ENCODE measurements at places on chromosomes 13 and 19.

GRCh38 chr13:51773515-51773914 is 30.4 kb downstream of the DHRS12 start:
- DNase-seq: no peak

GRCh38 chr13:20198781-20199180 is 6.0 kb upstream of the GJB2 start:
- DNase-seq: no peak

DNA sequence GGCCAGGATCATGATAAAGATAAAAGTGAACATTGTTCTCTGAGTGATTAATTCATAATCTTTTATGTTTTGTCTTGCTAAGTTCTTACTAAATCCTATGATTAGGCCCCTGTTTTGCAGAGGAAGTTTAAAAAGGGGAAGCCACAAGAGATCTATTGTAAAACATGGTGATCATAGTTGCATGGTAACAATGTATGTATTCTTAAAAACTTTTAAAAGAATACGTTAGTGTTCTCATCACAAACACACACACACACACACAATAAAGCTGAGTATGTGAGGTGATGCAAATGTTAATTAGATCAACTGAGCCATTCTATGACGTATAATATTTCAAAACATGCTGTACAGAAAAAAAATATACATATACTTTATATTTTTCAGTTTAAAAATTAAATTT is 51.2 kb downstream of the MBD3L2B start:
- peak; percentile 28 for DNase-seq

GRCh38 chr19:38971672-38972071 is 3.9 kb downstream of the FBXO17 start:
- no peak for DNase-seq

GRCh38 chr13:49424011-49424560 is 19.8 kb downstream of the CAB39L start:
- no peak for DNase-seq

DNA sequence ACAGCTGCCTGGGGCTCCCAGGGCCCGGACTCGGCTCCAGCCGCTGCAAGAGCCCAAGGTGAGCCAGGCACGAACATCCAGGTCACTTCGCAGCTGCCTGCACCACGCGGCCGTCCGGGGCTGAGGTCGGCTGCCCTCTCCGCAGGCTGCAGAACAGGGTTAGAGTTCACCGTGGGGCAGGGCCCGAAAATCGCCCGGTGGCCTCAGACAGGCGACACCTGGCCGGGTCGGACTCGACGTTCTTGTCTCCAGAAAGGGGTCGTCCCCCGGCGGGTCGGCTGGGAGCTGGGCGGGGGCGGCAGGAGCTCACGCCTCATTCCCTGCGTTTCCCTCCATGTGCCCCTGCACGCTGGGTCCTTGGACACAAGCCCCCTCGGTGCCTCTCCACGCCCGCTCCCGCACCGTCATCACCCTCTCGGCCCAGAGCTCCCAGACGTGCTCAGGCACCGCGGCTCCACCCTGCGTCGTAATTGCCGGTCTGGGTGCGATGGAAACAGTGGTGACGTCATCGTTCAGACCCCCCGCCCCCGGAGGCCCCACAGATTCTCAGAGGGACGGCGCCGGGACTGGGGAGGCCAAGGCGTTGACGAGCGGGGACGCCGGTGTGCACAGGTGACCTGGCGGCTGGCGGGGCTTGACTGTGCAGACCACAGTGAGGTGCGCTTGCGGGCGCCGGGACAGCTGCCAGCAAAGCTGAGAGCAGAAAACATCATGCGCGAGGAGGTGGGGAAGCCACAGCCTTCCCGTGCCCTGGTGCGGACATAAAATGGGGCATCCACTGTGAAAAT is 4.0 kb upstream of the GRIN3B start:
- DNase-seq: peak; percentile 10

GRCh38 chr13:21106089-21106488 is 44.7 kb upstream of the LATS2 start:
- DNase-seq: no peak

- DNase-seq: no peak
Observed at GRCh38 chr13:87677043-87677495, 5.9 kb downstream of the SLITRK5 start.

- DNase-seq: no peak
Observed at GRCh38 chr19:55067869-55068268, 4.9 kb upstream of the RDH13 start.

GRCh38 chr13:51978796-51979556 is 32.3 kb downstream of the ATP7B start:
- no peak for DNase-seq

GRCh38 chr13:55403887-55404487 is 1736.7 kb upstream of the PRR20A start:
- no peak for DNase-seq

DNA sequence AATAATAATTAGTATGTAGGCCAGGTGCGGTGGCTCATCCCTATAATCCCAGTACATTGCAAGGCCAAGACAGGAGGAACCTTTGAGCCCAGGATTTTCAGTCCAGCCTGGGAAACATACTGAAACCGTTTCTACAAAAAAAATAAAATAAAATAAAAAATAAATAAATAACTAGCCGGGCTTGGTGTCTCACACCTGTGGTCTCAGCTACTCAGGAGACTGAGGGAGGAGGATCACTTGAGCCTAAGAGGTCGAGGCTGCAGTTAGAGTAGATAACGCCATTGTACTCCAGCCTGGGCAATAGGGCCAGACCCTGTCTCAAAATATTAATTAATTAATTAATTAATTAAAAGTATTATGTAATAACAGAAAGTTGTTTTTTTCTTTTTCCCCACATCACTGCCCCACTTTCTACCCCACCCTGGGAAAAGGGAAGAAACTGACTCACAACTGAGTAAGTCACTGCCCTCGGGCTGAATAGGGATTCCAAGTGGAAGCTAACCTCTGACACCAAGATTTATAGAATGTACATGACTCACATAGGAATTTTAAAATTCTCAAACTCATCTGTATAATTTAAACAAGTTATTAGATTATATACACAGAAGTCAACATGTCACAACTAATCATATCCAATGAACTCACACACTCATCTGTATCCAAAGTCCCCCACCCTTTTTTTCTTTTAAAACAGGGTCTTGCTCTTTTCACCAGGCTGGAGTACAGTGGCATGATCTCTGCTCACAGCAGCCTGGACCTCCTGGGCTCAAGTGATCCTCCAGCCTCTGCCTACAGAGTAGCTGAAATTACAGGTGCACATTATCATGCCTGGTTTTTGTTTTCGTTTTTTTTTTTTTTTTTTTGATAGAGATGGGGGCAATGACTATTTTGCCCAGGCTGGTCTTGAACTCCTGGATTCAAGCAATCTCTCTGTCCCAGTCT is 12.5 kb downstream of the ZNF611 start:
- no peak for DNase-seq

GRCh38 chr19:34500656-34501120 is 19.1 kb downstream of the WTIP start:
- no peak for DNase-seq

GRCh38 chr13:83716121-83716520 is 166.2 kb downstream of the SLITRK1 start:
- no peak for DNase-seq

DNA sequence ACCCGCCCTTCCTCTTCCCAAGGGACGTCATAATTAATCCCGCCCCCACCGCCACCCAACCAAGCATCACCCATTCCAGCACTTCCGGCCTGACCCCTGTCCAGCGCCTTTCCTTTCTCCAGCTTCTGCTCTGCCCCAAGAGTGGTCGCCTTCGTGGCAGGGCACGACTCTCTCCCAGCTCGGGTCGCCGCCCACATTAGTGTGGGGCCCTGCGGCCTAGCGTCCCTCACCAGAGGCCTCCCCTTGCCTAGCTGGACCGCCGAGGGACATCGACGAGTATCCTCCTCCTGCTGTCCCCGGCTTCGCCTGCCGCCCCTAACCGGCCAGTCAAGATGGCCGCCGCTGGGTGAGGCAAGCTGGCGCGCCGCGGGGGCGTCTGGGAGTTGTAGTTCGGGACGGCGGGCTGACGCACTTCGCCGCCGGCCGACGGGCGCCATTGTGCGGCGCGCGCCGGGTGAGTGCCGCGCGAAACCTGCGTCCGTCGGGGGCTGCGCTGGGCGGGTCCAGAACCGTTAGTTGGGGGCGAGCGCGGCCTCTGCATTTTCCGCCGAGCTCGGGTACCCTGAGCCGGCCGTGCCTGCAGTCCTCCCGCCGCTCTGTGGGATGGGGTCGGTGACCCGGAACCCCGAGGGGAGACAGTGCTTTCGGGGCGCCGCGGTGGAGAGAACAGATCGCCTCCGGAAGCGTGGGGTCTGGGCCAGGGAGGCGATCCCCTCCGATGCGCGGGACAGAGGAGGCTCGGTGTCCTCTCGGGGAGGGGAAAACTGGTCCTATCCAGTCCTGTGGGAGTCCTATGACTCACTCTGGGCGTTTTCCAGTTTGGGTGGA is at the start of gene ZNF274:
TSS of gene ZNF274 (plus strand) at position 73 of the 828 bp plus-strand sequence. CDS start 905 bp downstream, outside the sequence.
- peak; percentile 84 for DNase-seq

DNA sequence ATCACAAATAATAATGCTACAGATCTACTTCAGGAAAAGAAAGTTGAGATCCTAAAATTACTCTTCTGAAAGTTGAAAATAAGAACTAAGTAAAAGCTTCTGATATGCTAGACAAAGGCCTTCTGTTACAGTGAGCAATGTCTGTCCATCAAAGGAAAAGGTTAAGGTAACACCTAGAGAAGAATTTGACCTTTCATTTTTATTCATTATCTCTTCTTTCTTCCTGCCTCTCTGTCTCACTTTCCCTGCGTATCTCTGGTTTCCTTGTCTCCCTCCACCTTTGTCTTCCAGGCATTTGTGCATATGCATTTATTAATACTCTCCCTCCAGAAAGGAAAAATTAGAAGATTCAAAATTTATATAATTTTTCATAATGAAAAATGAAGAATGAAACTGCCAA is 49.0 kb downstream of the ZAR1L start:
- no peak for DNase-seq

GRCh38 chr19:45852145-45852750 is 10.7 kb downstream of the SYMPK start:
- DNase-seq: no peak

- no peak for DNase-seq
Observed at GRCh38 chr13:27770809-27771208, 21.5 kb upstream of the GSX1 start.

GRCh38 chr13:39378306-39378705 is 224.7 kb downstream of the LHFPL6 start:
- DNase-seq: no peak

GRCh38 chr13:112638919-112639318 is 50.9 kb upstream of the ATP11A start:
- no peak for DNase-seq

- no peak for DNase-seq
Observed at GRCh38 chr19:51712461-51713081, 11.2 kb downstream of the HAS1 start.

DNA sequence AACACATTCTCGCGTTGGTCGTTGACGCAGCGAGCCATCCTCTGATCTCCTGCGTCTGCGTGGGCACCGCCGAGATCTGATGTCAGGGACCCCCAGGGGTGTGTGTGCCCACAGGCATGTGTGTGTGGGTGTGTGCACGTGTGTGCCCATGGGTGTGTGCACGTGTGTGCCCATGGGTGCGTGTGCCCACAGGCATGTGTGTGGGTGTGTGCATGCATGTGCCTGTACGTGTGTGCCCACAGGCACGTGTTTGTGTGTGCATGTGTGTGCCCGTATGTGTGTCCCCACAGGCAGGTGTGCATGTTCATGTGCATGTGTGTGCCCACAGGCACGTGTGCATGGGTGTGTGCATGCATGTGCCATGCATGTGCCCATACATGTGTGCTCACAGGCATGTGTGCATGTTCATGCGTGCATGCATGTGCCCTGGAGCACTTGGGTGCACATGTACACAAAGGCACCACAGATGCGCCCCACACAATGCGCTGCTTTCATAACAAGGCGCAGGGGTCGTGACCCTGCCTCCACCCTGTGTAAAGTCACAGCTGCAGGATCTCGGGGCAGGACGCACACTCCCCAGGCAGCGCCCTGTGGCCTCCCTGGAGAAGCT is 77.5 kb downstream of the RASA3 start:
- DNase-seq: no peak

- no peak for DNase-seq
Observed at GRCh38 chr19:30873003-30873402, 476.2 kb downstream of the TSHZ3 start.

GRCh38 chr13:21365574-21365973 is 93.5 kb downstream of the ZDHHC20 start:
- DNase-seq: no peak

DNA sequence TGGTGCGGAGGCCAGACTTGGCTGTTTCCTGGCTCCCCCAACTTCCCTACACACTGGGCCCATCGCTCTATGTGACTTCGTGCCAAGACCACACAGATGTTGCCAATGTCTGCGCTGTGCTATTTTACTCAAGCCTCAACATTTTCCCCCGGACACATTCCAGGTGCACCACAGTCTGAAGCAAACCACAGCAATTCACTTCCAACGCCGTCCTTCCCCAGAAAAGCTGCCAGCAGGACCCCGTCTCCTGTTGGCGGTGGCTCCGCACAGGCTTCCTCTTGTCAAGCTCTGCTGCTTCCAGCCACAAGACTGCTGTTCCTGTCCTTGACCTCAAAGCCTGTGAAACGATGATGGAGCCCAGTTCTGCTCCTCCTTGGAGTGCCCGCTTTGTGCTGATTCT is 100.7 kb downstream of the CRYL1 start:
- DNase-seq: no peak

- no peak for DNase-seq
Observed at GRCh38 chr19:6150289-6150688, 14.8 kb downstream of the ACSBG2 start.

GRCh38 chr19:2500841-2501261 is 24.9 kb downstream of the GADD45B start:
- DNase-seq: no peak

DNA sequence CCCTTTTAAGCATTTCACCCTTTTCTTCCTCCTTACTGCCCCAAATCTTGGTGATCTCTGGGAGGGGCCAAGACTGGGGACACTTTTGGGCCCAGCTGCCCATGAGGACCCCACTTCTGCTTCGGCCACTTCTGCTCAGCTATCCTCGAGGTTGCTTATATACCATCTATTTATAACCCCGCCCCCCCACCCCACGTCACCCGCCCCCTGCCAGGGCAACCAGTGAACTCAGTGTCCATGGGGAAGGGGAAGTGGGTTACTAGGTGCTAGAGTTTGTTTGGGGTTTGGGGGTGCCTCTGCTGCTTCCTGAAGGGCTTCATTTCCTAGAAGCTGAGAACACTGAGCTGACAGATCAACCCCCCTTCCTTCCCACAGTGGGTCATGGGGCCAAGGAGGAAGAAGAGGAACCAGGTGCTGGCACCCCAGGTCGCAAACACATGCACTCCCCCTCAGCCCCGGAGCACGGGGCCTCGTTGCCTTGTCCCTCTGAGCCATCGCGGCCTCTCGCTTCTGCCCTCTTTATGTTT is 6.1 kb upstream of the ADGRE5 start:
- peak; percentile 98 for DNase-seq

DNA sequence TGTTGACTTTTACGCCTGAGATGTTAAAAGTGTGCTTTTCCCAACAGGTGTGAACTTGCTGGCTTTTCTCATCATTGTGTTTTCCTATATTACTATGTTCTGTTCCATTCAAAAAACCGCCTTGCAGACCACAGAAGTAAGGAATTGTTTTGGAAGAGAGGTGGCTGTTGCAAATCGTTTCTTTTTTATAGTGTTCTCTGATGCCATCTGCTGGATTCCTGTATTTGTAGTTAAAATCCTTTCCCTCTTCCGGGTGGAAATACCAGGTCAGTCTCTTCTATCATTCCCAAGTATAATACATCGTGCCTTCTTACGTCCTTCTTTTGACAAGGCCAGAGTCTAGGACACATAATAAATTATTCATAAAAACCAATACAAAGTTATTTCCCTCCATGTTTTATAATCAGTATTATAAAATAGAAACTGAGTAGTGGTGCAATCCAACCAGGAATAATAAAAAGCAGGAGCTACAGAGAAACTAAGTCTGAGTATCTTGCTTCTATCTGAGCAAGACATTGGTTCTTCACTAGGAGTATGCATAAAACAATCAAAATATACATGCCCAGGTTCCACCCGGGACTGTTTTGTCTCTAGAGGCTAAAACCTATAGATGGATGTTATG is 57.9 kb downstream of the RXFP2 start:
- no peak for DNase-seq
